Activated gamma-delta T cell treated with Interleukin-2 at 50 U/mL for 16 hours (primary cell): ENCODE measurements at places on chromosomes 7 and 10.

- DNase-seq = no peak
Measured at GRCh38 chr7:20980232-20980631, 193.5 kb upstream of the SP8 start.

- DNase-seq = no peak
Measured at GRCh38 chr10:70302292-70302691, 18.5 kb upstream of the NPFFR1 start.

- DNase-seq = no peak
Measured at GRCh38 chr7:130982160-130982638, 248.2 kb upstream of the KLF14 start.

GRCh38 chr10:107814865-107815487 lies 650.5 kb upstream of the SORCS1 start:
- no peak for DNase-seq

DNA sequence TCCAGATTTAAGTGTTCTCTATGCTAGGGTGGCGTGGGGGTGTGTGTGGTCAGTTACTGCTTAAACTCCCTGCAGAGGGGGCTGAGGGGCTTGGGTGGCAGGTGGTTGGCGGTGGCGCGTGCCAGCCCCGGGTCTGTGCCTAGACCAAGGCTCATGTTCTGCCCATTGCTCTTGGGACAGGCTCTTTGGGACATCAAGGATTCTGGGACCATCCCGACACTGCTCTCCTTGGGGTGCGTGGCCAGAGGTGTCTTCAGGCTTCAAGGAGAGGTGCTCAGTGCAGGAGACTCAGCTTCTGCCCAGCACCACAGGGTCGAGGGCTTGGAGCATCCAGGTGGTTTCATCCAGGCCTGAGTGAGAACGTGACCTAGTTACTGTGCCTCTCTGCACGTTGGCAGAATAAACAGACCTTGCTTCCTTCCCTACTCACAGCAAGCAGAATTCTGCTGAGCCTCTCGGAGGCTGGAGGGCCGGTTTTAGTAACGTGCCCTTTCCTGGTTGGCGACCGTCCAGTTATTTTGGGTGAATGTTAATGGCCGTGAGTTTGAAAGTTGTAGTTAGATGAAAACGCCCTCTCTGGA lies 39.9 kb downstream of the CAMK1D start:
- no peak for DNase-seq

- DNase-seq = no peak
Measured at GRCh38 chr7:70634071-70634470, 497.9 kb upstream of the GALNT17 start.

- no peak for DNase-seq
Measured at GRCh38 chr7:11343818-11344413, 370.2 kb downstream of the PHF14 start.

DNA sequence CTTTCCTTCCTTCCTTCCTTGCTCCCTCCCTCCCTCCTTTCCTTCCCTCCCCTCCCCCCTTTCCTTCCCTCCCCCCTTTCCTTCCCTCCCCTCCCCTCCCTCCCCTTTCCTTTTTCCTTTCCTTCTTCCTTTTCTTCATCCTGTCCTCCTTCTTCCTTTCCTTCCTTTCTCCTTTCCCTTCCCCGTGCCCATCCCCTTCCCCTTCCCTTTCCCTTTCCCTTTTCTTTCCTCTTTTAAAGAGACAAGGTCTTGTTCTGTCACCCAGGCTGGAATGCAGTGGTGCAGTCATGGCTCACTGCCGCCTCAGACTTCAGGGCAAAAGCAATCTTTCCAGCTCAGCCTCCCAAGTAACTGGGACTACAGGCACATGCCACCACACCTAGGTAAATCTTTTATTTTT lies 54.0 kb downstream of the KIF20B start:
- DNase-seq = no peak

DNA sequence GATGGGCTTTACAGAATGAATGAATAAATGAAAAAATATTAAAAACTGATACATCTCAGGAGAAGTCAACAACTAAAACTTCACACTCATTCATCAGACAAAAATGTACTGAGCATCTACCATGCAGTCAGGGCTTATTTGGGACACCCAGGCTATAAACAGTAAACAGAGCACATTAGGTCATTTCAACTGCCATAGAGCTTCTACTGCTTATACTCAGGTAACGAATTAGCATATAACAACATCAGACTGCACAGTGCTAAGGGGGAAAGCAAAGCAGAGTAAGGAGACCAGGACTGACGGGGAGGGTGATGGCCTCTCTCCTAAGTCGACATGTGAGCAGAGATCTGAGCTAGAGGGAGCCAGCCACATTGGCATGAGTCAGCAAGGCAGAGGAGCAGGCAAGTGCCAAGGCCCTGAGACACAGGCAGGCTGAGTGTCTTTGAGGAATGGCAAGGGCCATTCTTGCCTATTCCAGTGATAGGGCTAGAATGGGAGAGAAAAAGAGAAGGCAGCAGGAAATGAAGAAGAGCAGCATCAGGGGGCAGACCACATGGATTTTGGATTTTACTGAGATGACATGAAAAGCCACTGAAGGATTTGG lies 528.9 kb downstream of the PARD3 start:
- DNase-seq = no peak
